ENCODE measurements at places on chromosomes 16 and 17.

DNA sequence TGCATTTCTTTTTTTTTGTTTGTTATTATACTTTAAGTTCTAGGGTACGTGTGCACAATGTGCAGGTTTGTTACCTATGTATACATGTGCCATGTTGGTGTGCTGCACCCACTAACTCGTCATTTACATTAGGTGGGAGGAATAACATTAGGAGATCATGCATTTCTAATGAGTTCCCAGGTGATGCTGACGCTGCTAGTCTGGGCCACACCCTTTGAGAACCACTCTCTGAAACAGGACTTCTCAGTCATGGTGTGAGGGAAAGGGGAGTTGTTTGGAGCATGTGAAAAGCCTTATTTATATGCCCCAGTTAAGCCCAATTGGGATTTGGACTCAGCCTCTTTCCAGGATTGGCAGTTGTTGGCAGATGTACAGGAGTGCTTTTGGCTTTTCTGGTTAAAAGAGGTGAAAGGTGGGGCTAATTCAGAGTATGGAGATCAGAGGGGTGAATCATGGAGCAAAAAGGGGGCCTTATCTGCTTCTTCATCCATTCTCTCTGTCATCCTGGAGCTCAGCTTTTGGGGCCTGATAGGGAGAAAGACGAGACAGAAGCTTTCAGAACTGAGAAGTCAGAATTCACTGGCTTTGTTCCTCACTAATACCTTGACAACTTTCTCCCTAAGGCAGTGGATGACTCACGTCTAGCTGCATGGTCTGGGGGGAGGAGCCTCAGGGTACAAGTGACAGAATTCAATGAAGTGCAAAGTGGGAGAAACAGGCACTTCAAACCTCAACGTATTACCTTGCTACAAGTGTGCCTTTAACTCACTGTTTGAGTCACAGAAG lies 180.0 kb upstream of the CACNG3 start:
- no peak for DNase-seq

DNA sequence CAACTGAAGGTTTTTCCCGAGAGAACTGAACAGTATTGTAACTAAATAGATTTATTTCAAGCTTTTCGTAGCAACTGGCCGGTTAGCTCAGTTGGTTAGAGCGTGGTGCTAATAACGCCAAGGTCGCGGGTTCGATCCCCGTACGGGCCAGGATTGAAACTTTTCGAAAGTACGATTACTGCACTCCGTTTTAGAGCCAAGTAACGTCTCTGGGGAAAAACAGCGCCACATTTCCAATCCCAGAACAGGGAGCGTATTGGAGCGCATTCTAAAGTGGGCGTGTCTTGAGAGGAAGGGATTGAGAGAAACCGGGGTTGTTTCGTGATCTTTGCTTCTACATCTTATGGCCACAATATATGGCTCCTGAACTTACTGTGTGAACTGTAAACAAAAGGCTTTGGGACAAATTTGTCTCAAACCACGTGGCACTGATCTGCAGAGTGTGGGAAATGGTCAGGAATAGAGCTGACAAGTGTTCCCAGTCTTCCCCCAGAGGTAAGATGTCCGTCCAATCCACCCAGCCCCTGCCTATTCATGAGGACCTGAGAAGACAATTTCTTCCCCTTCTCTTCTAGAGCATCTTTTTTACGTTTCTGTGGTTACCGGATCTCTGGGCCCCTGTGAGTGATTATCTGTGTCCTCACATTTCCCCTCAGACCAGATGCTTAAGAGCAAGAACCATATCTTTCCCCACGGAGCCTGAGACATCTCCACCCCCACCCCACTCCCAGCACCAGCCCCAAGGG lies 2.3 kb downstream of the BORCS6 start:
- DNase-seq: peak; percentile 93

GRCh38 chr16:3085868-3086595 lies 13.1 kb downstream of the ZSCAN10 start:
- no peak for DNase-seq

- no peak for DNase-seq
Observed at GRCh38 chr16:15876503-15876902, 11.9 kb downstream of the CEP20 start.

GRCh38 chr16:72937916-72938794 lies 109.8 kb downstream of the ZFHX3 start:
- DNase-seq: no peak

- no peak for DNase-seq
Observed at GRCh38 chr17:72696156-72696555, 396.3 kb downstream of the SLC39A11 start.

DNA sequence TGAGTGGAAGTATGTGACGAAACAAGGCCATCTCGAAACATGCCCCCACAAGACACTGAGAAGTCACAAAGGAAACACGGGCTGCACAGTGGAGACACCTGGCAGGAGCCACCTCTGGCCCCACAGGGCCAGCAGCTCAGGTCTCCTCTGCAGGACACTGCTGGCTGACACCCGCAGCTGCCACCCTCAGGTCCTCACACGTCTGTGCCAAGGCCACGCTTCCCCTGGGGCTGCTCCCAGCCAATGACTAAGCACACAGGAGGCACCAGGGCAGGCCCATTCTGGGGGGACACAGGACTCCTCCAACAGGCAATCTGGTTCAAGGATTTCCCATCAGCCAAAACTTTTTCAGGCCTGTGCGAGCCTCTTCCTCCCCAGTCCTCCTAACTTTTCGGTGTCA lies 36.4 kb downstream of the MBTPS1 start:
- no peak for DNase-seq

GRCh38 chr16:87416826-87417527 lies 24.8 kb downstream of the MAP1LC3B start:
- DNase-seq: no peak

DNA sequence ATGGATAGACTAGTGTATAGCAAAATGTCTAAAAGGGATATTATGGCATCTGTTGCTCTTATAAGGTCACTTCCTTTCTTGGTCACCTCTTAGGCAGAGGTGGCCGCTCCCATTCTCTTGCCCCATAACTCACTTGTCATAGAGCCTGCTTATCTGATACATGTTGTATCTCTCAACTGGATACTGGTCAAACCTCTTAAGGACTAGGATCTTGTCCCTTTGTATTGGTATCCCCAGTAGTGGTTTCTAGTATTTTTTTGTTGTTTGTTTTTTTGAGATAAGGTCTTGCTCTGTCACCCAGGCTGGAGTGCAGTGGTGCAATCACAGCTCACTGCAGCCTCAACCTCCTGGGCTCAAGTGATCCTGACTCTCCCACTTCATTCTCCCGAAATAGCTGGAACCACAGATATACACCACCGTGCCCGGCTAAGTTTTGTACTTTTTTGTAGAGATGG lies 27.0 kb downstream of the ZSWIM7 start:
- DNase-seq: no peak

- peak; percentile 74 for DNase-seq
Observed at GRCh38 chr17:48457080-48457836, 27.2 kb upstream of the SKAP1 start.

- DNase-seq: no peak
Observed at GRCh38 chr17:44604116-44604761, 47.0 kb downstream of the FZD2 start.

GRCh38 chr16:76444832-76445231 lies 167.6 kb downstream of the CNTNAP4 start:
- DNase-seq: no peak

DNA sequence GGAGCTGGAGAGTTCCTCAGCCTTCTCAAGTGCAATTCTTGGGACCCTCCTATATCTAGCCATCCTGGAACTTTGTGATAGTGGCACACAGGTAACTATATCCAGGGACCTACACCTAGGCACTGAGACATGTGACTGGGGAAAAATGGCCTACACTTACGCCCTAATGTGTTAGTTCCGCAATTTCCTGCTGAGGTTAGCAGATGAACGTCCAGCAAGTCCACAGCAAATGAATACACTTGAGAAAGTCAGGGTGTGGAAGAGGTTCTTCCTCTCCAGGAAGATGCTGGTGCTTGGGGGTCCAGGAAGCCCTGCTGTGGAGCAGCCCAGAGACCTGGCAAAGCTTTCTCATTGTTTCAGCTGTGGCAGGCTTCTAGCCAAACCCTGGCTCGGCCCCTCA lies 20.8 kb downstream of the PIK3R5 start:
- DNase-seq: no peak

DNA sequence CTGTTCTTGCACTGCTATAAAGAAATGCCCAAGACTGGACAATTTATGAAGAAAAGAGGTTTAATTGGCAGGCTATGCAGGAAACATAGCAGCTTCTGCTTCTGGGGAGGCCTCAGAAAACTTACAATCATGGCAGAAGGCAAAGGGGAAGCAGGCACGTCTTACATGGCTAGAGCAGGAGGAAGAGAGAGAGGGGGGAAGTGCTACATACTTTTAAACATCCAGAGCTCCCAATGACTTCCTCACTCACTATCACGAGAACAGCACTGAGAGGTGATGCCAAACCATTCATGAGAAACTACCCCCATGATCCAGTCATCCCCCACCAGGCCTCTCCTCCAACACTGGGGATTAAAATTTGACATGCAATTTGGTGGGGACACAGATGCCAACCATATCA lies 13.3 kb downstream of the WFIKKN2 start:
- DNase-seq: no peak

GRCh38 chr17:42272162-42272907 lies 3.9 kb downstream of the STAT5B start:
- no peak for DNase-seq

DNA sequence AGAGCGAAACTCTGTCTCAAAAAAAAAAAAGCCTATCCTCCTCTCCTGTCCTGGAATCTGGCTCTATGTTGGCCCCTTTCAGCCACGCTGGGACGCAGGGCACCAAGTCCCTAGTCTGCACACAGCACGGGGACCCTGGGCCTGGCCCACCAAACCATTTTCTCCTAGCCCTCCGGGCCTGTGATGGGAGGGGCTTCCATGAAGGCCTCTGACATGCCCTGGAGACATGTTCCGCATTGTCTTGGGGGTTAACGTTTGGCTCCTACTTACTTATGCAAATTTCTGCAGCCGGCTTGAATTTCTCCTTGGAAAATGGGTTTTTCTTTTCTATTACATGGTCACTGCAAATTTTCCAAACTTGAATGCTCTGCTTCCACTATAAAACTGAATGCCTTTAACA lies 12.6 kb upstream of the GPT2 start:
- no peak for DNase-seq

DNA sequence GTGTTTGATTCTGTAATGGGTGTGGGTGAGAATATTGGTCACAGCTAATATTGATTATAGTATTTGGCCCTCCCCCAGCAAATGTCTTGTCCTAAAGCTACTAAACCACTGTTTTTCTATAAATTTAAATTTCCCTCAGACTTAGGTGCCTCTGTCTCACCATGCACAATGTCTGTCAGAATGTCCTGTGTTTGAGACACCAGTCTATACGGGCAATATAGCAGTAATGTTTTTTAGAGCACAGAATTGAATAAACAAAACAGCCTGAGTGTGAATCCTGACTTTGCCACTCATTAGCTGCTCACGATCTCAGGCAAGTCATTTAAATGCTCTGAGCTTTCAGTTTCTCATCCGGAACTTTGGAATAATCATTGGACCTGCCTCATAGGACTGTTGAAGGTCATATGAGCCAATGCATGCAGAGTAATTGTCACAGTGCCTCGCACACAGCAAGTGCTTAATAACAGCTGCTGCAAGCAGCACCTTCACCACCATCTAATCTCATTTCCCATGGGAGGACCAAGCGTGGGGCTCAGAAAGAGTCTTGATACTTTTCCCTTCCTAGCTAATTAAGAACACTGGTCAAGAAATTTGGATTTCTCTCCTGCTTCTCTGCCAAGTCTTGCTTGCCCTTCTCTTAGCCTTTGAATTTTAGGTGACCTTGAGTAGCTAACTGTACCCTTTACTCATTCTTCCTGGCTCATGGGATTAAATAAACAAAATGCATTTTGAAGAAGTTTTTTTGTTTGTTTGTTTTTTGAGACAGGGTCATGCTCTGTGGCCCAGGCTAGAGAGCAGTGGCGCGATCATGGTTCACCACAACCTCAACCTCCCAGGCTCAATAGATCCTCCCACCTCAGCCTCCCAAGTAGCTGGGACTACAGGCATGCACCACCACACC lies 9.8 kb downstream of the HLF start:
- no peak for DNase-seq

DNA sequence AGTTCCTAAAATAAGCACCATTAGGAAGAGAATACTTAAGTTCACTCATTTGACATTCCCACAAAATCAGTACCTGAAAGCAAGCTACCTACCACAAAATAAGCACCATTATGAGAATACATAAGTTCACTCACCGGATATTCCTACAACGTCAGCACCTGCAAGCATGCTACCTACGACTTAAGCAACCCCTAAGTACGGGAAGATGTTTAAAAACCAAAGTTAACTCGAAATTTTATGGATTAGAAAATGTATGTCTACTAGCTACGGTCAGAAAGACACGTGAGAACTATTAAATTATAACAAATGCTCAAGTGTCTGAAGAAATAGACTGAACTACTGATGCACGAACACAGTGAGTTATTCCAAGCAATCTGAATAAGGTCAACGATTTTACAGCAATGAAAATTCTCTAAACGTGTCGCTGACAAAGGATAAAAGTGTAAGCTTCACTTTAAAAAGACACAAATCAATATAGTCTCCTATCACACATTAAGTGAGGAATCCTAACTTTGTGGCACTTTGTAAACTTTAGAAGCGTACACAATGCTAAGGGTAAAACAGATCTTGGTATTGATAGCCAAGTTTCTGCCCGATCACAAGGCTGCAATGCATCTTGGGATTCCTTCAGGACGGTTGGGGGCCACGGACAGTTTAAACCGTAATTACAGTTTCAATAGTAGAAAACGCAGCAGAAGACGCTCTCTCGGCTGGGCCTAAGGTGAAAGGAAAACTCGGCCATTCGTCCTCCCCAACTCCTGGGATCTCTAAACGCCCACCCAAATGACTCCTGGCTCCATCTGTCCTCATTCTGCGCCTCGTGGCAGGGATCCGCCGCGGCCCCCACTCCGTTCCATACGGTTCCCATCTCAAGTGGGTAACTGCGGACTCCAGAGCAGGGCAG lies 1.3 kb downstream of the GSPT1 start:
- DNase-seq: peak; percentile 15

- no peak for DNase-seq
Observed at GRCh38 chr16:2437032-2437790, 8.0 kb downstream of the CCNF start.

DNA sequence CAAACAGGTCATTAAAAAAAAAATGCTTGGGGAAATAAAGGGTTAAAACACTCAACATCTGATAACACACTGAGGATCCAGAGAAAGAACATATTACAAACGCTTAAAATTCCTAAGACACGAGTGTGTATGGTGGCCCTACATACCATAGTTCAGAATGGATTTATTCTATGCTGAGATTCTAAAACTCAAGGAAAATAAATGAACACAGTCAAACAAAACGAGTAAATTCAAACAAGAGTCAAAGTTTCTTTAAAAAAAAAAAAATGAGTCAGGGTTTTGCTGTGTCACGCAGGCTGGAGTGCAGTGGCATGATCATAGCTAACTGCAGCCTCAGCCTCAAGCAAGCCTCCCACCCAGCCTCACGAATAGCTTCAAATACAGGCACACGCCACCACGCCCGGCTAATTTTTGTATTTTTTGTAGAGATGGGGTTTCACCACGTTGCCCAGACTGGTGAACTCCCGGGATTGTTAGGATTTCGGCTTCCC lies 17.4 kb downstream of the CRK start:
- DNase-seq: no peak
